ENCODE measurements at places on chromosomes 12 and 14. TPM values are rescaled to one million over a fixed set of nuclear protein-coding genes. Genes with fewer than 3 reads are reported as not detected.

Gene CCDC177
- 0.29 TPM for total RNA-seq

Gene TMTC2
- 7.0 TPM for total RNA-seq

Gene GPR84
- 0.44 TPM for total RNA-seq

Gene MIP
- not detected for total RNA-seq

DNA sequence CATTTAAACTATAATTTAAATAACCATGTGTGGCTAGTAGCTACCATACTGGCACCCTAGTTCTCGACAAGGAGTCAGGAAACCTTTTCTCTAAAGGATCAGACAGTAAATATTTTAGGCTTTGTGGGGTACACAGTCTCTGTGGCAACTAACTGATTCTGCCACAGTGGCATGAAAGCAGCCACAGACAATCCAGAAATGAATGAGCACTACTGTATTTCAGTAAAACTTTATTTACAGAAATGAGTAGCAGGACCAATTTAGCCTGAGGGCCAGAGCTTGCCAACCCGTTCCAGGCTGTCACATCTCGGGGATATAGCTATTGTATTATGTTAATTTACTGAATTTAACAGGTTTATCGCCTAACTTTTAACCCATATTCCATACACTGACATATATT, 278.7 kb downstream of the ITPR2 start:
- H3K27me3 ChIP-seq: no peaks in the 10 kb centered on the region
- H3K27ac ChIP-seq: no peak overlapping the region
- no peak for DNase-seq

Gene LALBA
- total RNA-seq: not detected

GRCh38 chr14:93368996-93369712, 22.2 kb downstream of the COX8C start:
- H3K27me3 ChIP-seq: no peaks in the 10 kb centered on the region
- no peak overlapping the region for H3K27ac ChIP-seq
- no peaks in the 10 kb centered on the region for H3K36me3 ChIP-seq
- H3K4me3 ChIP-seq: no peak overlapping the region
- no peak for DNase-seq

All from breast epithelium (tissue), 4 donors.